DMS153 (cell line): ENCODE measurements at places on chromosomes 2 and 18.

GRCh38 chr2:29056452-29056851 is 17.9 kb downstream of the PCARE start:
- DNase-seq, result no peak

DNA sequence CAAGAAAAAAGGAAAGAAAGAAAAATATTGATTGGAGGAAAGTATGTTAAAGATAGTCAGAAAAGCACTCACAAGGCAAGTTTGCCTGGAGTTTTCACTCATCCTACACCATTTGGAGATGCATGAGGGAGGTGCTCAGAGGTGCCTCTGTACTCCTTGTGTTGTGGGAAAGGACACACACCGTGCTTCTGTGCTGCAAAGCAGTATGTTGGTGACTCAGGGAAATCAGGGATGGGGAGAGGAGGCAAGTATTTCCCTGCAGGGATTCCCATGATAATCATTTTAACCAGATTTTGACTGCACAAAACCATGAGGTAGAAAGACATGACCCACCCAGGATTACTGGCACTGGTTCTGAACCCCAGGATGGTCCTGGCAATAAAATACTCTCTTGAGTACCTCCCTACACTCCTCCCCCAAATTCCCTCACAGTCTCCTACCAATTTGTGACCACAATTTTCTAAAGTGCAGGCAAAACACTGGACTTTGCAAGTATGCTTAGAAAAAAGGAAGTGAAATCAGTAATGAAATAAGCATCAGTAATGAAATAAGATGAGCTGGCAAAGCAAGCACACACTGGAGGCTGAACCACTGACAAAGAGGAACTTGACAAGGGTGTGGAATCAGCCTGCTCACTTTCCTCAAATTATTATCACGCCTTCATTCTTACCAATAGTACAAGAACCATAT is 155.5 kb upstream of the ACVR2A start:
- DNase-seq, result no peak

DNA sequence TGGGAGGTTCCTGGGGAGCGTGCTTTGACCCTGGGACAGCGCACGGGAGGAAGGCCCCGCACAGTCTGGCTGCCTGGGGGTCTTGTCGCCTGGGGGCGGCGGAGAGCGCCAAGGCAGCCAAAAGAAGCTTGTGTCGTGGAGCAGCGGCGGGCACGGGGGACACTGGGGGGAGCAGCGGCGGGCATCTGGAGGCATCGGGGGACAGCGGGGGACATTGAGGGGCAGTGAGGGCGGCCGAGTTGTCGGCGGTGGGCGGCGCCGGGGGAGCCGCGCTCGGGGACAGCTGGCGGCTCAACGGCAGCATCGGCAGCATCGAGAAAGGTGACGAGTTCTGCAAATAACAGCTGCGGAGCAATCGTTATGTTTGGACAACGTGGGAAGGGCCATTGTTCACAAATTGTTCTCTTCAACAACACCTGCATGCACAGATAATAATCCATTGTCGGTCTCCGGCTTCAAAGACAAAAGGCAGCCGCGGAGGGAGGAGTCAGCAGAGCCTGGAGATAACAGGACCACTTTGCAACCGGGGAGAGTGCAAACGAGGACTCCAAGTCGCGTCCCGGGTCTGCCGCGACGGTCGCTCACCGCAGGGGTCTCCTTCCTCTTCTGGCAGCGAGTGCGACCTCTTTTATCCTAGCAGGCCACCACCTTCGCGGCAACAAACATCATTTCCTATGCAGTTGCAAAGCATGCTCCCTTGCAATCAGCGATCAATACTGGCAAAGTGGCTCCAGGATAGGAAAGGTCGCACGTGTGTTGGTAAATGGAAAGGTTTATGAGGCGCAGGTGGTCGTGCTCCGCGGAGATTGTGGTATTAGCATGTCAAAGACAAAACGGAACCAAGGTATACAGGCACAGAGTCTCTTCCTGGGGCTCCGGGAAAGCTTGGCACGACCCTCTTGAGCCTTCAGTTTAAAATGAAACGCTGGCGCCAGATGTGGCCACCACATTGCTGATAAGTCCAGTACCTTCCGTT is 132.3 kb upstream of the DLX2 start:
- DNase-seq, result peak; percentile 80

DNA sequence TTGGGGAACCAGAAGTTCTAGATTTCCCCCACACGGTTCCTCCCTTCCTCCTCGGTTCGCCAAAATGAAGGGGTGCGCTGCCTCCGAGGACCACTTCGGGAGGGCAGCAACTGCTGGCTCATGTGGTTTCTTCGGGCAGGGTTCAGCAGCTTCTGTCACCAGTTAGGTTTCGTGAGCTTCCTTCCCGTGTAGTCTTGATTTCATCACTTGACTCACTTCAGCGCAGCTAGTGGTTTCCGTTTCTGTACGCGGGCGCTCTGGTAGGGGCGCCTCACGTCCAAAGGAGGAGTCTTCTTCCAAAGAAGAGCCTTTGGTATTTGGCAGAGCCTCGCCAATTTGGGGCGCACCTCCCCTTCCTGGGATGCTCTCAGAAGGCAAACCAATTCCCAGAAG is 485 bp upstream of the GALNT3 start:
- peak; percentile 29 for DNase-seq

DNA sequence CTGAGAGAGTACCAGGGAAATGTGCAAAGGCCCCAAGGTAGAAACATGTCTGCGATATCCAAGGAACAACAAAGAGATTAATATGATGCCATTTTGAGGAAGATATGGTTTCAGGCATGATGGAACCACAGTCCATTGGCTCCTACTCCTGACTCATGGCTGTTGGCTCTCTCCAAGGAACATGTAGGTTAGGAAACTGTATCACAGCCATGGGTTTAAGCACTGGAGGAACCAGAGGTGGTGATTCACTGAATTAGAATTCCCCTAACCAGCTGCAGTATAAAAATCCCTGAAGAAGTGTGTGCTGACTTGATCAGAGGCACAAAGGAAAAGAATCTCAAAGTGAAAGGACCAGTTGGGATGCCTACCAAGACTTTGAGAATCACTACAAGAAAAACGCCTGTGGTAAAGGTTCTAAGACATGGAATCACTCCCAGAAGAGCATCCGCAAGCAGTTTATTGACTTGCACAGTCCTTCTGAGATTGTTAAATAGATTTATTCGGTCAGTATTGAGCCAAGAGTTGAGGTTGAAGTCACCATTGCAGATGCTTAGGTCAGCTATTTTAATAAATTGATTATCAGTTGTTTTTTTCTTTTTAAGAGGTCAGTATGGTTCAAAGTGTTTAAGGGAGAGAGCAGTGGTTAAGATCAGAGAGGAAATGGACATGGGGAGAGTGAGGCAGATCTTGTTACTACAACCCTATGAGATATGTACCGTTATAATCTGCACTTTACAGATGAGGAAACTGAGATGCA is 110.7 kb upstream of the OTX1 start:
- no peak for DNase-seq

- no peak for DNase-seq
These were observed 44.9 kb downstream of the ZEB2 start for GRCh38 chr2:144475044-144475443.

DNA sequence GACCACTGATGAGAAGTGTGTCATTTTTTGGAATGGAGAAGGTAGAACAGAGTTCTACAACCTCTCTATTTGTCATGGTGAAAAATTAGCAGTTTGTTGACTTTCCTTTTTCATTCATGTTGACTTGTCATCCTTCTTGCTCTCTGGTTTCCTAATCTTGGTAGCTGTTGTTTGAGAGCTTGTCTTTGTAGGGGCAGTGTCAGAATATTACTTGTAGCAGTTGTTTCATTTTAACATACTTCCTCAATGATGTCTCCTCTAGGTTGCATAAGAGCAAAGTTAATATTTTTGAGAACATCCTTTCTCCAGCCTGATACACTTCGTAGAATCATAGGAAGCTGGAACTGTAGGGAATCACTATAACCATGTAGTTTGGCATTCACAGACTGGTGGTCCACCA is 368.2 kb upstream of the FANCL start:
- no peak for DNase-seq

GRCh38 chr2:142307086-142307485 is 176.3 kb upstream of the LRP1B start:
- DNase-seq, result no peak

DNA sequence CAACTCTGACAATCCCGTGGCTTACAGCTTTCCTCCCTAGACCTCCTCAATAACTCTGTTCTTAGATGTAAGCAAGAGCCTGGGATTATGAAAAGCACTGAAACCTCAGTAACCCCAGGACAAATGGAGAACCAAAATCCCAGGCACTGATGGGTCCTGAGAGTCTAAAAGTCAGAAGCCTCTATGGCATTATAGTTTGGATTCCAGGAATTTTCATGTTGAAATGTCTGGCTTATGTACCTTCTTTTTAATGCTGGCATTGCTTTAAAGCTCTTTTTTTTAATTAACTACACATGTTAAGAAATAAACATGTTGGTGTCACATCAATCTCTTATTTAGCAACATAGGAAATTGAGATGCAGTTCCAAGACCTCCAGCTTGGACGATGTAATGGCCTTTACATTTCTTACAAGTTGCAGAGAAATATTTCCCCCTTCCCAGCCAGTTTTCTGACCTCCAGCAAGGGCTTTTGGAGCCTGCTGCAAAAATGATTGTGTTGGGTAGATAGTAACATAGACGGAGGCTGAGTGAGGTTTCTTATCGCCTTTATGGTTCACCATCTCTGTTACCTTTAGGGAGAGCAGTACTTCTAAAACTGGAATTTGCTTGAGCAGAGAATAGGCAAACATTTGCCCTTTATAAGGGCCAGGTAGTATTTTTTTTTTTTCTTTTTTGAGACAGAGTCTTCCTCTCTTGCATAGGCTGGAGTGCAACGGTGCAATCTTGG is 84.8 kb upstream of the RASGRP3 start:
- DNase-seq, result no peak

DNA sequence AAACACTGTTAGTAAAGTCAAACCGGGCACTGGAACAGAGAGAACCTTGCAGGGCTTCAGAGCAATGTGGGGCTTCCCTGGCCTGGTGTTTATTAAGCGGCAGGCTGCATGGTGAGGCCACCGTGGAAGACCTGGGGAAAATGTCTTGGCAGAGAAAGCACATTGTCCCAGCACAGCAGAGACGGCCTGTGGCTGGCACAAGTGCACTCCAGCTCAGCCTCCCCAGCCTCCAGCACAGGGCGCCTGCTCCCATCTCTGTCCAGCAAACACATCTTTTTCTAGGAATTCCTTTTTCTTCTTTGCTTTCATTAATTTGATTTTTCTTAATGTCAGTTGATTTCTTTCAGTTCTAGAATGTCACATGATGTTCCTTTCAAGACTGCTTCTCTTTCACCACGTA is 138.2 kb upstream of the NFATC1 start:
- DNase-seq, result no peak

GRCh38 chr2:64979744-64980143 is 9.5 kb upstream of the SLC1A4 start:
- DNase-seq, result no peak

DNA sequence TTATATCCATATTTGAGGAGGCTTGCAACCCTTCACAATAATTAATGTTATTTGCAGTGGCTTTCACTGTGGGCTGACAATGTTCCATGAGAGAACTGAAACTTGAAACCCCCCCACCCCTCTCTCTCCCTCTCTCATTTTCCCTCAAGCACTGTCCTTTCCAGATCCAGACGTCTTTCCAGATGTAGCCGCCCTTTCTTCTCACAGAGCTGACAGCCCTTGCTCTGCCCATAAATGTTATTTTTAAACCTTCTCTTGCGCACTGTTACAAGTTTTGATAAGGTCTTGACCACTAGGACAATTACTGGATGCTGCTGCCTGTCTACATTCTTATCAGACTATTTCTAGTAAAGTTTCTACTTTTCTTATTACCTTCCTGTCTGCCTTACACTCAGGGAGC is 91.4 kb upstream of the LINC00305 start:
- no peak for DNase-seq

GRCh38 chr2:44398243-44398897 is 36.6 kb downstream of the CAMKMT start:
- no peak for DNase-seq

- no peak for DNase-seq
These were observed 47.3 kb upstream of the HPCAL1 start for GRCh38 chr2:10255189-10256030.

DNA sequence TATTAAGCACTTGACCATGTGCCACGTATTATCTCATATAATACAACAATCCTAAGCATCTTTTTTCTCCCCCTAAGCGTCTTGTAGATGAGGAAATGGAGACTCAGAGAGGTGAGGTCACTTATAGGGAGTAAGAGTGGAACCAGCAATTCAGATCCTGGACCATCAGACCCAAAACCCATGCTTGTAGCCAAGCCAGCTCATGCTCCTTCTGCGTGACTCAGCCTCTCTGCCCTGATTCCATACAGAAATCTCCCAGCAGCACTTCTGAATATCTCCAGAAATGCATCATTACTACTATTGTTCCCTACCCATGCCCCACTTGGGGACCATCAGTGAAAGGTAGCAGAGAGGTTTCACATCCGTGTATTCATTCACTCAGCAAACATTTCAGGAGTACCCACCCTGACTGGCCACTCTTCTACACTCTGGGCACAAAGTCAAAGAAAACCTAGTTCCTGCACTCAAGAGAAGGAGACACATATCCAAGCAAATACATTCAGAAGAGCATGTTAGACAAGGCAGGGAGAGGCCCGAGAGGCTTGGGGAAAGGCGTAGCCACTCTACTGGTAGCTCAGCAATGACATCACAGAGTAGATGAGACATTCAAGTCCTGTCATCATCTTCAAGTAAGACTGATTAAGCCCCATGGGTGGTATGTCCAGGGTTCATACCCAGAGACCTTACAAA is 141.9 kb downstream of the MTCL1 start:
- no peak for DNase-seq

- no peak for DNase-seq
These were observed 321.8 kb upstream of the CWC22 start for GRCh38 chr2:180328795-180329422.

DNA sequence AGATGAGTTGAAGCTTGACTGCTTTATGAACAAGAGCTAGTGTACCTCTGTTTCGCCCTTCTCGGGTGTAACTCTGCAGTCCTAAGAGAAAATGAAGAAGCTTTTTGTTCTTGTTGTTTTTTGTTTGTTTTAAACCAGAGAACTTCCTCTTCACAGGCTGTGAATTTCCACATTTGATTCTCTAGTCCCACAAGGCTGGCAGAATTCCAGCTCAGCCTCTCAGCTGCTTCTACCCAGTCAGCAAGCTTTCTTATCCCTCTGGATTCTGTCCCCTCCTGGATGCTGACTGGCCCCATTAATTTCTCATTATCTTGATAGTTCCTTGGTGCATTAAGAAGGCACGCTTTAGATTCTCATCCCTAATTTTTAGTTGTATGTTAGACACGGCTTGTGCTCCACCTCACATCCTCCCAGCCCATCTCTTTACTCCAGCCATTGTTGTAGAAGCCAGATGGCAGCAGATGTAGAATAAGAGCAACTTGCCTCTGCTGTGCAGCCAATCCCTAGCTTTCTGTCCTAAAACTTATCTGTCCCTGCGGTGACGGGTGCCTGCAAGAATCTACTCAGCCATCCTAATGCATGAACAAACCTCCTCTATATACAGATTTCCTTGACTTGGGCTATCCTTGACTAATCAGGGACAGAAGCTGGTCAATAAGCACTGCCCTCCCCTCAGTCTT is 12.3 kb upstream of the RESP18 start:
- peak; percentile 83 for DNase-seq

GRCh38 chr2:7725171-7725849 is 808.1 kb downstream of the RNF144A start:
- DNase-seq, result no peak
